Activated CD4-positive, CD25-positive, alpha-beta regulatory T cell treated with anti-CD3 and anti-CD28 coated beads, Interleukin-2, amount 50 U/mL, for 16 hours (primary cell): ENCODE measurements at places on chromosomes 7 and 10.

DNA sequence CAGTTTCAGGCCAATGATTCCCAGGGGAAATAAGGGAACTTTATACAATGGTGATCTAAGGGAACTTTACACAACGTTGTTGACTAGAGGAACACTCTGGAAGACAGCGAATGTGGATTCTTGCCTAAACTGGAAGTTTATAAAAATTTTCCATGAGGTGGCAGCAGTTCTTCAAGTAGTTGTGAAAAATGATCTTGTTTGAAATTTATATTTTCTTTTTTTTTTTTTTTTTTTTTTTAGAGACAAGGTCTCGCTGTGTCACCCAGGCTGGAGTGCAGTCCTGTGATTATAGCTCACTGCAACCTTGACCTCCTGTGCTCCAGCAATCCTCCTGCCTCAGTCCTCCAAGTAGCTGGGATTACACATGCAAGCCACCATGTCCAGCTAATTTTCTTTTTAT, 32.1 kb upstream of the GTF2I start:
- DNase-seq, result no peak

DNA sequence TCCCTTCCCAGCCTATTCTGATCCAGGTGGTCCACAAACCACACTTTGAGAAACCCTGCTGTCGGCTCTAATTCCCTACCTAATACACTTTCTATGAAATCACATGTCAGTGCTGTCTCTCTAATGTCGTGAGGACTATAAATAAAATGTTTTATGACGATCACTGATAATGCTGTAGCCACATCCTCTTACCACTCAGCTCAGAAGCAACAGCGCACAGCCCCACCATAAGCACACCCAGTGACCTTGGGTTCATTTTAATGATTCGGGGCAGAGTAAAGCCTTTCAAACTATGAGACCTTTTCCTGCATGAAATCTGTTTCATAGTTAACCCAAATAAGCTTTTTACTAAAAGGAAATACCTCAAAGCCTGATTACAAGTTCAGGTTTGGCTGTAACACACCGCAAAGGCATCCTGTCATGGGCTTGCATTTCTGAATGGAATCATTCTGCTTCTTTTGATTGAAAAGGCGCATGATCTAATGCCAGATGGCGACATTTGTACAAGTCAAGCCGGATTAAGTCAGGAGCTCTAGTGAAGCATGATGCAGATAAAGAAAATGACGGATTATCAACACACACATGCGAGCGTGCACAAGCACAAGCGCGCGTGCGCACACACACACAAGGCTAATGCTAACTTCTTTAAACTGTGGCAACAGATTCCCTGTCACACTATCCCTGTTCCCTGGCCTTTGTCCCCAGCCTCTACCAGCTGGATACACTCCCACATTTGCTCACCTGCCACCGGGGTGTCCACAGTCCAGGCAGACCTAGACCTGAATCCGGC, 180.5 kb upstream of the PDE1C start:
- DNase-seq, result no peak

DNA sequence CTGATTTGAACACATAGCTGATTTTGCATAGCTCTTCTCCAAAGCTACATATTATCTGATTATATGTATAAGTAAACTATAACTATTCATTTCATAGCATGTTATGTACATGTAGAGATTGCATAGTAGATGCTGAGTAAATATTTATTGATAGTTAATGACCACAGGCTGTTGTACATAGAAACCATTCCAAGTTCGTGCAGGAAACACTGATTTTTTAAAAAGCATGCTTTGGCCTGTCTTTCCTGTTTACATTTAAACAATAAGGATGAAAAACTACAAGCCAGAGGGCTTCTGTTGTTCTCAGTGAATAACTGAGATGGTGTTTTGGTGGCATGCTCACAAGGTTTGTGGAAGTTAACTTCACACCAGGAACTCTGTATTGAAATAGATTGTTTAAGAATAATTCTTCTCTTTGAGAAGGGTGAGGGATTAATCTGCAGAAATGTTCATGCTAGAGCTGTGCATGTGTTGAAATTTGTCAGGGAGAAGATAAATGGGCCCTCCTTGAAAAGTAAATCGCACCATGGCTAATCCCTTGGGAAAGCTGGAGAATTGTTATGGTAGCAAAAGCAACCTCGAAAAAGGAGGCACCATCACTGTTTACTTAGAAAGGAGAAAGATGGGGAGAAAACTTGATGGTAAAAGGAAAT, 120.2 kb upstream of the SP8 start:
- no peak for DNase-seq

DNA sequence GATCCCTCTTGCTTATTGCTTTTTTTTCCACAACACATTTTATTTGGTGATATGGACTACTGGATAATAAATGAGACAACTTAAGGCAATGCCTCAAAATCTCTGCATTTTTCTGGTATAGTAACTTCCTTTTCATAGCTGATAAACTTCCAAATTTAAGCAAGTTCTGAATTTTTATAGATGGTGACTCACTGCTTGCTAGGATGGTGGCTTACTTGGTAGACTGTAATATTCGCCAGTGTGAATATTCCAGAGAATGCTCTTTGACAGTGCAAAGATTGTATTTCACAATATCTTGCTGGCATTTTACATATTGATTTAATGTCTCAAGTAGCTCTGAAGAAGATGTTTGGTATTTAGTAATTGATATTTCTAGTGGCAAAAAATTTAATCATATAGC, 472.4 kb downstream of the TFEC start:
- no peak for DNase-seq

GRCh38 chr10:2464483-2464882, 602.9 kb upstream of the PFKP start:
- DNase-seq, result no peak

GRCh38 chr7:25455683-25456251, 227.5 kb upstream of the NPVF start:
- DNase-seq, result no peak
